ENCODE measurements at places on chromosomes 16 and 17.

GRCh38 chr17:60110586-60110985, 31.9 kb upstream of the HEATR6 start:
- no peak for DNase-seq

DNA sequence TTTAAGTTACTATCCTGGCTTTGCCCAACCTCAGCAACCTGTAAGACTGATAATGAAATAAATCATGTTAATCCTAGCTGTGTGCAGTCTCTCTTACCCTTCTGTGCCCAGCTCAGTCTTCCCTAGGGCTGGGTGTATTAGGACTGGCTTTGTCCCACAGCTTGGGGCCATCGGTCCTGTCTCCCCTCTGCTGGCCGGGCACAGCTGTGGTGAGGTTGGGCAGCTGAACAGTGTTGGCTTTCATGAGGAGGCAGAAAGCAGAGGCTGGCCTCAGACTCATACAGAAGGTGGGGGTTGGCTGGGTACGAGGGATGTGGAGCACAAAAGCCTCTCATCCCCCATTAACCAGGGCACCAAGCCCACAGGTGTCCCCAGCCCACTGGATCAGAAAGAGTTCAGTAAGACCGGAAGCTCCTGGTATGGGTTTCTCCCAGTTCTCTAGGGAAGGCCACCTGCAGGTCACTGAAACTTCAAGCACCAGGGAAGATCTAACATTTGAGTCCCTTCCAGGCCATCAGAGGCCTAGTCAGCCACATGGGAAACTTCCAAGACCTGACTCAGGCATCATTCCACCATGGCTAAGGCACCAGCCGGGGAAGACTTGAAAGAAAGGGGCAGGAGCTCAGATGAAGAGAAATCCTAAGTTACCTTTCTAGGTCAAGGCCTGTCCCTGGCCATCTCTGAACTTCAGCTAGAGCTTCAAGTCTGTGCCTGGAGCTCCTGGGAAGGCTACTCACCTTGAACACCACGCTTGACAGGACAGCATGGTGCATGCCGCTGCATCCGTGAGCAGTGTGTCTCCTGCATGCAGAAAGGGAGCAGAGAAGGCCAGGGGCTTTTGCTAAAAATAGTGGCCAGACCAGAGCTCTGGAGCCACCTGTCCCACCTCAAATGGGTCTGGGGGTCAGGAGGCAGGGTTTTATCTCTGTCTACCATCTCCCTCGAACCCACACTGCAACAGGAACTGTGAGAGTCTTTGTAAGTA, 8.8 kb downstream of the CNP start:
- no peak for DNase-seq

DNA sequence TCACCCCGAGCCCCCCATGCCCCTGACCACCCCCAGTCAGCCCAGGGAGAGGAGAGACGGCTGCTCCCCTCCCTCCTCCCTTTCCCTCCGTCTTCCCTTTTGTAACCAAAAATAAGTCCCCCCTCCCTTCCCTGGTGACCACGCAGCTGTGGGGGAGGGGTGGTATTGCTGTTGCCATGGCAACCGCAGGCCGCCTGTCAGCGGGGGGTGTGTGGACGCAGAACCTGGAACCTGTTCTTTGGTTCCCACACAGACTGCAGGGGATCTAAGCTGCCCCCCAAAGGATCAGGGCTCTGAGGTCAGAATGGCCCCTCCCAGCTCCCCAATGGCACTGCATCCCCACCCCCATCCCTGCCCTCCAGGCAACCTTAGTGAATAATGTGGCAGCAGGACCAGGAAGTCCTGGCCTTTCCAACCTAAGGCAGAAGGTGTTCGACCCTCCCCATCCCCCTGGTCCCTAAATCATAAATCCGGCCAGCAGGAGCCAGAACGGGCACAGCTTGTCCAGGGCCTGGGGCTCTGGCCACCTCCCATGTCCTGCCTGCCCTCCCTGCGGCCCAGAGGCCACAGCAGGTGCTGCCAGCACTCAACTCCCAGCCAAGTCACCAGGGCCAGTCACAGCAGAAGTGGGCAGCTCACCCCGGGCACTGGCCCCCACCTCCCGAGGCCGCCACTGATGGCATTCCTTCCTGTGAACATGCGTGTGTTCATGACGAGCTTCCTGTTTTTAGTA, 12.0 kb downstream of the CA4 start:
- no peak for DNase-seq

GRCh38 chr17:2905696-2906501, 109.7 kb downstream of the RAP1GAP2 start:
- DNase-seq: no peak

DNA sequence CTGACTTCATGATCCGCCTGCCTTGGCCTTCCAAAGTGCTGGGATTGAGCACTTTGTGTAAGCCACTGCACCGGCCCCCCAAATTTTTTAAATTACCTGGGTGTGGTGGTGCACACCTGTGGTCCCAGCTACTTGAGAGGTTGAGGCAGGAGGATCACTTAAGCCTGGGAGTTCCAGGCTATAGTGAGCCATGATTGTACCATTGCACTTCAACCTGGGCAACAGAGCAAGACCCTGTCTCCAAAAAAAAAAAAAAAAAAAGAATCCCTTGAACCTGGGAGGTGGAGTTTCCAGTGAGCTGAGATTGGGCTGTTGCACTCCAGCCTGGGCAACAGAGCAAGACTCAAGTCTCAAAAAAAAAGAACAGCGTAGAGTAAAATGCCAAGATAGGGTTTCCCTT, 15.2 kb downstream of the ZNF276 start:
- DNase-seq: no peak

DNA sequence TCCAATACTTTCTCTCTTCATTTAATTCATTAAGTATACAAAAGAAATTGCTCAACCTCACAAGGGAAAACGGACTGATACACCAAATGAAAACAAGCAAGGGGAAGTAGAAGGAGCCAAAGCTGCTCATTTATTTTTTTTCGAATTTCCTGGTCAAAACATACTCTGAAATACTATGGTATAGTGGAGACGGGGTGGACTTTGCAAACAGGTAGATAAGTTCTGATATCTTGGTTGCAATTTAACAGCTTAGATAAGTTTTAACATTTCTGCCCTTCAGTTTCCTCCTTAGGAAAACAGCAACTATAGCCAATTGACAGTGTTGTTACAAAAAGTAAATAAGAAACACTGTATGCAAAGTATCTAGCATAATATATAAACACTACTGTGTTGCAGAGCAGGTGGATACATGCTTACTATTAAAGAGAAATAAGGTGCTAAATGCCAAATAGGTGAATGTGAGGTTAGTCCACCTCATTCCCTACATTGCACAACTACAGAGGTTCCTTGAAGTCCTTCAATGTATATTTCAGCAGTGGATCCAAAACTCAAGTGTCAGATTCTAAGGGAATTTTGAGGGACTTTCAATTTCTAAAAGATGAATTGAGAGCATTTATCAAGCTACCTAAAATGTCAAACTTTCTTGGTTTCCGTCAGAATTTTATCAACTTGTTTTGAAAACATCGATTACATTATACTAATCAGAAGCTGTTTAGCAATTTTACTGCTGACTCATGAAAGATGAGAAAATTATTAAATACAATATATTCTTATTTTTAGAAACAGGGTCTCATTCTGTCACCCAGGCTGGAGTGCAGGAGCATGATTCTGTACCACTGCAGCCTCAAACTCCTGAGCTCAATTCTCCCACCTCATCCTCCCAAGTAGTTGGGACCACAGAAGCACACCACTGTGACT, 11.0 kb downstream of the CCDC47 start:
- no peak for DNase-seq
